ENCODE measurements at places on chromosomes 1 and 21.
A peak's percentile ranks its signal among the peaks of the same experiment; 100 is the strongest.

- no peak overlapping the region for H3K27ac ChIP-seq
- H3K4me1 ChIP-seq, result no peaks in the 10 kb centered on the region
- H3K4me3 ChIP-seq, result no peak overlapping the region
- DNase-seq, result no peak
- peaks cover 20% of the 10 kb centered on the region for H3K27me3 ChIP-seq
These were observed 221.9 kb downstream of the ATG4C start for GRCh38 chr1:63005812-63006211.

- H3K27me3 ChIP-seq, result no peaks in the 10 kb centered on the region
- H3K4me3 ChIP-seq, result no peak overlapping the region
- DNase-seq, result no peak
- no peak overlapping the region for H3K27ac ChIP-seq
- peaks cover 25% of the 10 kb centered on the region for H3K36me3 ChIP-seq
These were observed 12.0 kb downstream of the TAF5L start for GRCh38 chr1:229613938-229614337.

DNA sequence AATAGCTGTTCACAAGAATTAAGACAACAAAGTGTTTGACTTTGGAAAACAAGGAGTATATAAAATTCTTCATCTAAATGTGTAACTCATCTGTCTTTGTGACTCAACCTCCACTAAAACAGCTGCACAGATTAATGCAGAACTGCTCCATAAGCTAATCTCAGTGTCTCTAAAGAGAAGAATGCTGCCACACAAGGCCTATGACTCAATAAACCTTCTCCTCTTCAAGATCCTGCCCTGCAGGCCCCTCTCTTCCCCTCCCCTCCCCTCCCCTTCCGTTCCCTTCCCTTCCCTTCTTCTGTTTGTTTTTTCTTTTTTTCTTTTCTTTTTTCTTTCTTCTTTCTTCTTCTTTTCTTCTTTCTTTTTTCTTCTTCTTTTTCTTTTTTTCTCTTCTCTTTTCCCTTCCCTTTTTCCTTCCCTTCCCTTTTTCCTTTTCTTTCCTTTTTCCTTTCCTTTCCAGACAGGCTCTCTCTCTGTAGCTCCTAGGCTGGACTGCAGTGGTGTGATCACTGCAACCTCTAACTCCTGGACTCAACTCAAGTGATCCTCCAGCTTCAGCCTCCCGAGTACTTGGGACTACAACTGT is 1052.8 kb downstream of the BRINP3 start:
- H3K36me3 ChIP-seq, result no peaks in the 10 kb centered on the region
- no peaks in the 10 kb centered on the region for H3K4me1 ChIP-seq
- no peak overlapping the region for H3K27ac ChIP-seq

GRCh38 chr1:109785446-109786111 is 21.9 kb upstream of the EPS8L3 start:
- H3K27me3 ChIP-seq, result no peaks in the 10 kb centered on the region
- H3K4me1 ChIP-seq, result peaks cover 64% of the 10 kb centered on the region
- H3K27ac ChIP-seq, result no peak overlapping the region
- H3K4me3 ChIP-seq, result no peak overlapping the region
- no peaks in the 10 kb centered on the region for H3K36me3 ChIP-seq
- DNase-seq, result no peak

DNA sequence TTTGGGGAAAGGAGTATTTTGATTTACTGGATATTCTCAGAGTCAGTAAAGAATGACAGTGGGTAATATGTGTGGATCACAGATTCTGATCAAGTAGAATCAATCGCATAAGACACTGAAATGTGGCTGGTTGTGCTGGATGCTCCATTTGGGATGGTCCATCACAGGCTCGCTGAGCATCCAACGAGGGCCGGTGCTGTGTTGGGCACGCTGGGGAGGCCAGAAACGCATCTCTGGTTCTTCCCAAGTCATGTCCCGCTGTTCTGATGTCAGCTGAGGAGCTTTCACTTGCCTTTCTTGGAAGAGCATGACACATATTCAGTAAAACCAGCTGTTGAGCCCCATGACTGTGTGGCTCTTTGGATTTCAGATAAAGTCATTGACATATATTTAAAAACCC is 72.0 kb downstream of the UMODL1 start:
- H3K27ac ChIP-seq, result no peak overlapping the region
- H3K36me3 ChIP-seq, result no peaks in the 10 kb centered on the region
- DNase-seq, result no peak
- 0 out of 2 replicates have a peak, but pooled peaks cover 2% of the 10 kb centered on the region for H3K4me1 ChIP-seq
- no peaks in the 10 kb centered on the region for H3K27me3 ChIP-seq

GRCh38 chr1:39694026-39694425 is 2.8 kb upstream of the HPCAL4 start:
- peaks cover 13% of the 10 kb centered on the region for H3K4me1 ChIP-seq
- H3K36me3 ChIP-seq, result no peaks in the 10 kb centered on the region
- no peak overlapping the region for H3K27ac ChIP-seq
- no peak for DNase-seq

- no peak overlapping the region for H3K27ac ChIP-seq
- H3K27me3 ChIP-seq, result no peaks in the 10 kb centered on the region
- no peak overlapping the region for H3K4me3 ChIP-seq
- no peak for DNase-seq
These were observed 31.1 kb downstream of the MEGF6 start for GRCh38 chr1:3580231-3580630.

GRCh38 chr1:243253926-243254232 is 1.2 kb downstream of the CEP170 start:
- no peaks in the 10 kb centered on the region for H3K36me3 ChIP-seq
- H3K27ac ChIP-seq, result peak overlapping the region; percentile 91
- H3K4me1 ChIP-seq, result peaks cover 30% of the 10 kb centered on the region
- H3K4me3 ChIP-seq, result peak overlapping the region; percentile 80

GRCh38 chr1:112344754-112345423 is 51.1 kb upstream of the CTTNBP2NL start:
- DNase-seq, result no peak
- H3K27me3 ChIP-seq, result peaks cover 31% of the 10 kb centered on the region
- no peaks in the 10 kb centered on the region for H3K4me1 ChIP-seq

GRCh38 chr1:6596886-6597776 is 5.5 kb downstream of the KLHL21 start:
- H3K4me3 ChIP-seq, result no peak overlapping the region
- peaks cover 14% of the 10 kb centered on the region for H3K4me1 ChIP-seq
- H3K27me3 ChIP-seq, result no peaks in the 10 kb centered on the region
- no peak overlapping the region for H3K27ac ChIP-seq

DNA sequence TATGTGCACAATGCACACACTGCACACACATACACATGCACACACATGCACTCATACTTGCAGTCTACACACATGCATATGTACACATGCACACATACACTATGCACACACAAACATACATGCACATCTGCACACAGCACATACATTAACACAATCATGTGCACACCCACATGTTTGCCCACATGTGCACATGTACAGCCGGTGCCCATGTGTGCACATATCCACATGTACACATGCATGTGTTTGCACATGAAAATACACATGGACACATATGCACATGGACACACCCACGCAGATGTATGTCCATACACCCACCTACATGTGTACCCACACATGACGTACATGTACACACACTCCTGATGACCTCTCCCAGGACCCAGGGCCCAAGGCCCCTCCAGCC is 105.1 kb upstream of the ACTRT2 start:
- H3K4me1 ChIP-seq, result no peaks in the 10 kb centered on the region
- no peak overlapping the region for H3K27ac ChIP-seq
- no peak overlapping the region for H3K4me3 ChIP-seq
- no peaks in the 10 kb centered on the region for H3K36me3 ChIP-seq
- no peaks in the 10 kb centered on the region for H3K27me3 ChIP-seq
- no peak for DNase-seq

GRCh38 chr21:38159355-38159754 is 97.4 kb upstream of the KCNJ15 start:
- H3K27me3 ChIP-seq, result no peaks in the 10 kb centered on the region
- peak; percentile 28 for DNase-seq
- no peaks in the 10 kb centered on the region for H3K36me3 ChIP-seq
- no peak overlapping the region for H3K4me3 ChIP-seq
- no peaks in the 10 kb centered on the region for H3K4me1 ChIP-seq
- H3K27ac ChIP-seq, result no peak overlapping the region

DNA sequence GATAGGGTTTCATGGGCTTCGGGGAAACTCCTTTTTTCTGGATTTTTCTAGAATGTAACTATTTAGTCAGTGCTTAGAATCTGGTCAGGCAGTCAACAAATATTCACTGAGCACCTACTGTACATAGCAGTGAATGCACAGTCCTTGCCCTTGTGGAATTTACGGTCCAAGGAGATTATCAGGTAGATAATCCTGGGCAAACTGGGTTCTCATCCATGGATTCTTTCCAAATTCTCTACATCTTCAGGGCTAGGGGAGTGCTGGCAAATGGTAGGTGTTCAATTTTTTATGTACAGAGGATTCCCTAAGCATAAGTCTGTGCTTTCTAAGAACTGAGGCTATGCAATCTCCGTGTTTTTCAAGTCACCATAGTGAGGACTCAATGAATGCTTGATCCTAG is 140.7 kb upstream of the CD34 start:
- H3K36me3 ChIP-seq, result no peaks in the 10 kb centered on the region
- DNase-seq, result no peak
- H3K27me3 ChIP-seq, result peaks cover 35% of the 10 kb centered on the region

DNA sequence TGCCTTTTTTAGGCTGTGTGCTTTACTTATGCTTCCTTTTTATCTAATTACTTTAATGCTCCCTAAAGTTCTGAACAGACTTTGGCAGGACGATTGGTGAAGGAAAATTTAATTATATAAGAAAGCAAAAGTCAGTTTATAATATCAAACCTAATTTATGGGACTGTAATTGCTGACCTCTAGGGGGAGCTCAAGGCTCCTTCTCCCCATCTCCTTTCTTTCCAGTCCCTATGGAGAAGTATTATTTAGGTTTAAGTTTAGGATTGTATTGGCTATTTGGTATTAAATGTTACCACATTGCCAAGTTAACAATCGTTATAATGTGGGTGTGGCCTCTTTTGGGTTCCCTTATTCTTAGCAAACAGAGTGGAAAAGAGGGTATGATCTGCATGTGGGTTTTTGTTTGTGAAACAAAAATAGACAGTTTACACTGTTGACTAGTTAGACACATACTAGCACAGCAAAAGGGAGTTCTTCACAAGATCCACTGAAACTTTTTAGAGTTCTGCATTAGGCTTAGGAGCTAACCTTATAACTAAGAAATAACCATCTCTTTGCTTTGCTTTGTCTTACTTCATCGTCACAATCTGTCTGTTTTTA is 48.2 kb upstream of the TNFSF4 start:
- H3K4me1 ChIP-seq, result no peaks in the 10 kb centered on the region
- peak; percentile 28 for DNase-seq
- no peaks in the 10 kb centered on the region for H3K36me3 ChIP-seq
- no peaks in the 10 kb centered on the region for H3K27me3 ChIP-seq
- no peak overlapping the region for H3K27ac ChIP-seq
- H3K4me3 ChIP-seq, result no peak overlapping the region
